ENCODE measurements at places on chromosomes 6 and 20.

GRCh38 chr6:56862415-56863175, 92.3 kb upstream of the BEND6 start:
- peak; percentile 46 for DNase-seq

- peak; percentile 44 for DNase-seq
These were observed 182.3 kb downstream of the CDH4 start for GRCh38 chr20:61434341-61434781.

DNA sequence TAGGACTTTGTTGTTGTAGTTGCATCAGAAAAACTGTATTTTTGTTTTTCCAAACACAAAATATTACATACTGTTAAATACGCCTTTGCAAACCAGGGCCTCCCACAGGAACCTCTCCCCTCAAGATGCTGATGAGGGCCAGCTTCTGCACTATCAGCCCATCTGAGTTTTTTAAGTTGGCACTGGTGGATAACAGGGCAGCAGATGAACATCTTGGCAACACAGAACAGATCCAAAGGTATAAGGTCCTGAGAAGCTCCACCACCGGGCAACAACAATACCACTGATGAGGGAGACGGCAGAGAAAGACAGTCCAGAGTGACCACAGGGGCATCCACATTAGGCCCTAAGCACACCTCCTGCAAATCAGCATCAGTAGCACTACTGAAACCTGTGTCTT, 177.7 kb downstream of the DLL1 start:
- DNase-seq, result no peak

- DNase-seq, result peak; percentile 83
These were observed 112.6 kb upstream of the CCN2 start for GRCh38 chr6:132063738-132064137.

DNA sequence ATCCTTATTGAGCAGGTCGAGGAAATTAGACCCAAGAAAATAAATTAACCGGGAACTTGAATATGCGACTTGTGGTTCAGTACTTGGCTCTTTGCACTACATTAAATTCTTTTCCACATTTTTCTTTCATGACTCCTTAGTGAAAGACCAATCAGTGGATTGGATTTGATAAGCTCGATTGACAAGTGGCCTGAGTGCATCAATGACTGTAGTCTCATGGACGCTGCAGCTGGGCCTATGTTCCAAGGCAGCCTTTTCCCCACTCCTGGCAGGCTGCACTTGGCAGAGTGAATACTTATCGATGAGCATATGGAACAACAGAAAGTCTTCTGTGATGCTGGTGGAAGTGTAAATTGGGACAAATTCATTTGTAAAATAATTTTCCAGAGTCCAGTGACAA, 210.8 kb upstream of the EXOC2 start:
- DNase-seq, result peak; percentile 75

GRCh38 chr6:113496166-113496565, 361.0 kb upstream of the MARCKS start:
- no peak for DNase-seq

DNA sequence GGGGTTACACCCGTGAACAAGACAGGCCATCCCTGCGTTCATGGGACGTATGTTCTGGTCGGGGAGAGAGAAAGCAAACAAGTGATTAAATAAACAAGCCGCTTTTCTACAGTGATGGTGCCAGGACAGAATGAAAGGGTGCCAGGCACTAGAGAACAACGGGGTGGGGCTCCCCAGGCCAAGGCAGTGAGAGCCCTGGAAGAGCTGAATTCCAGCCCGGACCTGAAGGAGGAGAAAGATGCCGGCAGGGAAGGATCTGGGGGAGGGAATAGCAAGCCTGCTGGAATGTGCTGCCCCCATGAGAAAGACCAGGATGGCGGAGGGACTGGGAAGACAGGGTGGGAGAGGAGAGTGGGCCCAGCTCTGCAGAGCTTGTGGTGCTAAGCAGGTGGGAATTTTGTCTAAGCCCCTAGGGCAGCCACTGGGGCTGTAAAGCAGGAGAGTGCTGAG, 7.5 kb downstream of the SNAI1 start:
- no peak for DNase-seq

GRCh38 chr6:71420693-71421328, 132.2 kb downstream of the OGFRL1 start:
- DNase-seq, result peak; percentile 94

DNA sequence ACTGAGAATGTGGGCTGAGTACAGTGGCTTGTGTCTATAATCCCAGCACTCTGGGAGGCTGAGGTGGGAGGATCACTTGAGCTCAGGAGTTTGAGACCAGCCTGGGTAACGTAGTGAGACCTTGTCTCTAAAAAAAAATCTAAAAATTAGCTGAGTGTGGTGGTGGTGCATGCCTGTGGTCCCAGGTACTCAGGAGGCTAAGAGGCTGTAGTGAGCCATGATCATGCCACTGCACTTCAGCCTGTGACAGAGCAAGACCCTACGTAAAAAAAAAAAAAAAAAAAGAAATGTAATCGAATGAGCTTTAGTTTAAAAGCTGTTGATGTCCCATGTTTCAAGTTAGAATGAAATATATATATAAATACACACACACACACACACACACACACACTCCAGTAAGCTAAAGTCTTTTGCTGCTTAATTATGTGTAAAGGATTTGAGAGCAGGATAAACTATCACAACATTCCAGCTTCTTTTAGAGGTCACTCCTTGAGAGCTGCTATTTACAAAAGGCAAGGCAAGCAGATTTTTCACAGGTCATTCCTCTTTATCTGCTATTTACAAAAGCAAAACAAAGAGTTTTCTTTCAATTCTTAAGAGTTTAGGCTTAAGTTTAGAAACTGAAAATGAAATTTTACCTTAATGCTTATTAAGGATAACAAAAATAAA, 4.7 kb upstream of the MICAL1 start:
- no peak for DNase-seq

DNA sequence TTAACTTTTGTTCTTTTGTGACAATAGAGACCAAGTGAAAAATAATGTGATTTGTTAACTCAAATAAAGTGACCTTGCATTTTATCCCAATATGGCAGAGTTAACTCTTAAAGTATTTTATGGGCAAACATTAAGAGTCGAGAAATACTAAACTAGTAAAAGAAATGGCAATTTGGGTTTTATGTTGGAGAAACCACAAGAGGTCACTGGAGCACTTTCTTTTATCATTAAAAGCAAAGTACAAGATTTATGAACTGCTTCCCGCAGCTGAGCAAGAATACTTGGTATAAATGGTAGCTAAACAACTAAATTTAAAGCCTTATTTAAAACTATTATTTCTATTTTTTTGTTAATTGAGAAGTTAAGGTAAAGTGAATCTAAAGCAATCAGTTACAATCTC, 33.5 kb upstream of the MCM9 start:
- DNase-seq, result peak; percentile 24

DNA sequence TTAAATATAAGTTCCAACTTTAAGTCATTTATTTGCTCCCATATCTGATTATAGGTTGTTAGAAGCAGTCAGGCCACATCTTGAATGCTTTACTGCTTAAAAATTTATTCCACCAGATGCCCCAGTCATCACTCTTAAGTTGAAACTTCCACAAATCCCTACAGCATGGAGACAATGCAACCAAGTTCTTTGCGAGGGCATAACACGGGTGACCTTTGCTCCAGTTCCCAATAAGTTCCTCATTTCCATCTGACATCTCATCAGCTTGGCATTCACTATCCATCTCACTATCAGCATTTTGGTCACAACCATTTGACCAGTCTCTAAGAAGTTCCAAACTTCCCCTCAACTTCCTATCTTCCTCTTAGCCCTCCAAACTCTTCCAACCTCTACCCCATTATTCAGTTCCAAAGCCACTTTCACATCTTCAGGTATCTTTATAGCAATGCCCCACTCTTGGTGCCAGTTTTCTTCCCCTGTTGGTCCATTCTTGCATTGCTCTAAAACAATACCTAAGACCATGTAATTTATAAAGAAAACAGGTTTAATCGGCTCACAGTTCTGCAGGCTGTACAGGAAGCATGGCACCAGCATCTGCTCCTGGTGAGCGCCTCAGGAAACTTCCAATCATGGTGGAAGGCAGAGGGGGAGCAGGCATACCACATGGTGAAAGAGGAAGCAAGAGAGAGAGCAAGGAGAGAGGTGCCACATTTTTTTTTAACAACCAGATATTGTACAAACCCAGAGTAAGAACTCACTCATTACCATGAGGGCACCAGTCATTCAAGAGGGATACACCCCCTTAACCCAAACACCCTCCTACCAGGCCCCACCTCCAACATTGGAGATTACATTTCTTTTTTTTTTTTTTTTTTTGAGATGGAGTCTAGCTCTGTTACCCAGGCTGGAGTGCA, 15.9 kb upstream of the ITPR3 start:
- DNase-seq, result no peak

DNA sequence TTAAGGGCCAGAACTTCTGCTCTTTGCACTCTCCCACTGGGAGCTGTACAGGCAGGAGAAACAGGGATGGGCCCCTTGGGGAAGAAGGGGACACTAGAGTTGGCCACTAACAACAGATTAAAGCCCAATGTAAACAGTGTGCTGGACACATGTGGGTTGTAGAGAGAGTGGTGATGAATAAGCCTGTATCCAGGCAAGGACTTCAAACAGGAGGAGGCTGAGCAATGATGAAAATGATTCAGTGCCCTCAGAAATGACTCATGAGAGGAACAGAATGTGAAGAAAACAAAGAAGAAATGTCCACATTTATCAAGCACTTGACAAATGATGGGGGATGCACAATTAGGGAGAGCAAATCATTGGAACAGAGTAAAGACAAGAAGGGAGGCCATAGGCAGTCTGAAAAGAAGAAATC, 242.3 kb downstream of the TBX18 start:
- peak; percentile 91 for DNase-seq

- DNase-seq, result no peak
These were observed 54.8 kb upstream of the GATA5 start for GRCh38 chr20:62530643-62531032.

DNA sequence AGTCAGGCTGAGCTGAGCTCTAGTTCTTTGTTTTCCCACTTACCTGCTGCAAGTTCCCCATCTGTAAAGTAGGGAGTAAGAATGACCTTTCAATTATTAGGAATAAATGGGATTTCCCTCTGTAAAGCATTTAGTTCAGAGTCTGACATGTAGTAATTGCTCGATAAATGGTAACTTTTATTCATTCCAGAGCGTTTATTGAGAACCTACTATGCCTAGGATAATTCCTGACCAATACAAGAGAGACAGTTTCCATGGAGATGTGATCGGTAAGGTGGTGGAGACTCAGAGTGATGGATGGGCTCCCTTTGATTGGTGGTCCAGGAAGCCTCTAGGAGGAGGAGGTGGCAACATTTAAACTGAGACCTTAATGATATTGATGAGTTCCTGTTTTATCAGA, 5.6 kb downstream of the PLEKHG1 start:
- no peak for DNase-seq

- no peak for DNase-seq
These were observed 41.0 kb downstream of the PLEKHG1 start for GRCh38 chr6:150640556-150641209.

DNA sequence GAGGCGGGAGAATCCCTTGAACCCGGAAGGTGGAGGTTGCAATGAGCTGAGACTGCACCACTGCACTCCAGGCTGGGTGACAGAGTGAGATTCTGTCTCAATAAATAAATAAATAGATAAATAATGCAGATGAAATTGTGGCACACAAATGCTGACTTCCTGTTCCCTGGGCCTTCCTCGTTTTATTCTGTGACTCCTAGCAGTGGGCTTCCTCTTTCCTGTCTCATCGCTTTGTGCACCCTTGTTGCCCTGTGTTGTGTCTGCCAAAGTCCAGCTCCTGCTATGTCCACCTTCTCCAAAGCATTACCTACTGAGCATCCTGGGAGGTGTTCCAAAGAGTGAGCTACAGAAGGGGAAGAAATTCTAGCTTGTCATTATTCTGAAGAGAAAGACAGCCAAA, 100.2 kb upstream of the TIAM2 start:
- no peak for DNase-seq

DNA sequence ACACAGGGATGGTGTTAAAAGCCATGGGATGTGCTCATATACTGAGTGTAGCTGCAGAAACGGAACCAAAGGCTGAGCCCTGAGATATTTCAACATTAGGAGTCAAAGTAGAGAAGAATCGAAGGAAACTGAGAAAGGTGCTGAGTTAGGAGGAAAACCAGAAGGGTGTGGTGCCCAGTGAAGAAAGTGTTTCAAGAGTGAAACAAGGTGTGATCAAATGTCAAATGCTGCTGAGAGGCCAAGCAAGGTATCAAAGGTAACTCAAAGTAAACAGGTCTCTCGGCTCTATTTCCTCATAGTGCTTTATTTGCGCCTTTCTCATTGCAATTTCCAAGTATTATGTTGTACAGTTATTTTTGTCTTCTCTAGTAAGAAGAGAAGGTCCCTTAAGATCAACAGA, 94.1 kb downstream of the PRDM1 start:
- no peak for DNase-seq

- DNase-seq, result no peak
These were observed 93.7 kb upstream of the PROKR2 start for GRCh38 chr20:5410470-5410869.

- no peak for DNase-seq
These were observed 114.8 kb downstream of the DST start for GRCh38 chr6:56527934-56528333.

- no peak for DNase-seq
These were observed 13.0 kb downstream of the KHDC1 start for GRCh38 chr6:73250016-73250415.

- peak; percentile 41 for DNase-seq
These were observed 253.1 kb downstream of the FNDC1 start for GRCh38 chr6:159422041-159422984.

DNA sequence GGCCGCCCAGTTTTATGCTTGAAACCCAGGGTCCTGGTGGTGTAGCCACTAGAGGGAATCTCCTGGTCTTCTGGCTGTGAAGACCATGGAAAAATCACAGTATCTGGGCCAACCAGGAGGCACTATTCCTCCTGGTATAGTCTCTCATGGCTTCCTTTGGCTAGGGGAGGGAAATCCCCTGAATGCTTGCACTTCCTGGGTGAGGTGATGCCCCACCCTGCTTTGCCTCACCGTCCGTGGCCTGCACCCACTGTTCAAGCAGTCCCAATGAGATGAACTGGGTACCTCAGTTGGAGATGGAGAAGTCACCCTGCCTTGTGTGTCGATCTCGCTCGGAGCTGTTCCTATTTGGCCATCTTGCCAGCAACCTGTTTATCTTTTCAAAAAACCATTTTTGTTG, 10.1 kb upstream of the ZNF337 start:
- DNase-seq, result no peak

GRCh38 chr6:157884756-157885155, 61.7 kb downstream of the SNX9 start:
- no peak for DNase-seq

DNA sequence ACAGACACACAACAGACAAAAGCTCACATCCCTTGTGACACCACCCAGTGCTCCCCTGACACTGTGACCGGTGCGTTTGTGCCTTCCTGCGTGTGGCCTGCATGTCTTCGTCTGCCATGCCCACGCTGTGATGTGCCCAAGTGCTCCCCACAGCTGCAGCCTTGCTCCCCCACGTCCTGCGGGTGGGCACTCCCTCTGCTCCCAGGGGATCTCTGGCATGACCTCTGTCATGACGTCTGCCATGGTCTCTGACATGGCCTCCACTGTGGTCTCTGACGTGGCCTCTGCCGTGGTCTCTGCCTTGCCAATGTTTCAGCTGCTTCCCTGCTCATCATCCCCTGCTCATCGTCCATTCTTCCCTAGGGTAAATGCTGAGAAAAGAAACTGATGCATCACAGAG, 200.9 kb downstream of the DLL1 start:
- no peak for DNase-seq

- no peak for DNase-seq
These were observed 148.4 kb upstream of the FBXL4 start for GRCh38 chr6:99096170-99096569.
